ENCODE measurements at places on chromosomes 1 and 21.
A peak's percentile ranks its signal among the peaks of the same experiment; 100 is the strongest.

DNA sequence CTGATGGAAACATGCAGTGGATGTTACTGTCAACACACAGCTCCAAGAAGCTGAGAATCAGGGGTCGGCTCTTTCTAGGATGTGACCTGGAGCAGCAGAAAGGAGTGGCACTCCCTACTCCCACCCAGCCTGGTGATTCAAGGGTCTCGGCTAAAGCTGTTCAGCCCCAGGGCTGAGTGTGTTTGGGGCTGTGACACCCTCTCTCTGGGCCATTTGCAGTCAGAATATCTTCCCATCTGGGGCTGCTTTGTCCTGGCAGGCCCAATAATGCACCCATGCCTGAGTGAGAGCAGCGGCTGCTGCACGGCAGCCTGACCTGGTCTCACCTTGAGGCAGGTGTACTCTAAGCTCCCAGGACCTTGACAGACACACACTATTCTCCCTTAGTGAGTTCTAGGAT, 52.5 kb upstream of the AJAP1 start:
- no peak for DNase-seq

DNA sequence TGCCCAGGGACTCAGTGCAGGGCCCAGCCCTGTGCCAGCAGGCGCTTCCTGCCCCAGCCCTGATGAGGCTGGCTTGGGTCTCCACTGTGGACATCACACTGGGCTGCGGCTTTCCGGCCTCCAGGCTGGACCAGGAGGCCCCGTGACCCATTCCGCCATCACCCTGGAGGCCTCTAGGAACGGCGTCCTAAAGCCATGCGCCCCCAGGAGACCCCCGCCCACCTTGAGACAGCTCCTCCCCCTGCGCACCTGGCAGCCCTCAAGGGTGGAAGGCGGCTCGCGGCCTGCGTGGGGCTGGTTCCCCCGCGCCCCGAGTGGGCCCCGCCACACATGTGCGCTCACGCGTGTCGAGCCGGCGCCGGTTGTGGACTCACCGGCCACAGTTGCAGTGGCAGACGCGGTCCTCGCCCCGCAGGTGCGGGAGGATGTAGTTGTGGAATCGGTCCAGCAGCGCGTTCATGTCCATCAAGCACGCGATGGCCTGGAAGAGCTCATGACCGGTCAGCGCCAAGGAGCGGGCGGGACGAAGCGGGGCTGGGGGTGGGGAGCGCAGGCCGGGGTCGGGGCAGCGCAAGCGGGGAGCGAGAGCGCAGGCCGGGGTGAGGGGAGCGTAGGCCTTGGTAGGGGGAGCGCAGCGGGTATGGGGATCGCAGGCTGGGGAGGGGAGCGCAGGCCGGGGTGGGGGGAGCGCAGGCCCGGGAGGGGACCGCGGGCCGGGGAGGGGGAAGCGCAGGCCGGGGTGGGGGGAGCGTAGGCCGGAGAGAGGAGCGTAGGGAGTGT, 924 bp downstream of the TMEM240 start:
- DNase-seq: no peak

DNA sequence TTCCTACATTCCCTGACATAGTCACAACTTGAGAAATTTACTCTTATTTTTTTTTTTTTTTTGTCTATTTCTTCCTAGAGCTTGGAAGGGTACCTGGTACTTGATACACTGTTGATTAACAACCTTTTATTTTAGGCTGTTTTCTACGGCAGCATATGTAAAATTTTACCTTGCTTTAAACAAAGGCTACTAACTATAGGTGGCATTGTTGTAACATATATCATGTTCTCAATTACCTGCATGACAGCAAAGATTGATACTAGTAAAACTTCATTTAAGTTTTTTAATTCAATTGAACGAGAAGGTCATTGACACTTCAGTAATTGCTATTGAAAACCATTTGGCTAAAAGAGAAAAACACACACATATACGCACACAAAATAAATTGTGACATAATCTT, 238.3 kb upstream of the ESRRG start:
- DNase-seq: no peak

DNA sequence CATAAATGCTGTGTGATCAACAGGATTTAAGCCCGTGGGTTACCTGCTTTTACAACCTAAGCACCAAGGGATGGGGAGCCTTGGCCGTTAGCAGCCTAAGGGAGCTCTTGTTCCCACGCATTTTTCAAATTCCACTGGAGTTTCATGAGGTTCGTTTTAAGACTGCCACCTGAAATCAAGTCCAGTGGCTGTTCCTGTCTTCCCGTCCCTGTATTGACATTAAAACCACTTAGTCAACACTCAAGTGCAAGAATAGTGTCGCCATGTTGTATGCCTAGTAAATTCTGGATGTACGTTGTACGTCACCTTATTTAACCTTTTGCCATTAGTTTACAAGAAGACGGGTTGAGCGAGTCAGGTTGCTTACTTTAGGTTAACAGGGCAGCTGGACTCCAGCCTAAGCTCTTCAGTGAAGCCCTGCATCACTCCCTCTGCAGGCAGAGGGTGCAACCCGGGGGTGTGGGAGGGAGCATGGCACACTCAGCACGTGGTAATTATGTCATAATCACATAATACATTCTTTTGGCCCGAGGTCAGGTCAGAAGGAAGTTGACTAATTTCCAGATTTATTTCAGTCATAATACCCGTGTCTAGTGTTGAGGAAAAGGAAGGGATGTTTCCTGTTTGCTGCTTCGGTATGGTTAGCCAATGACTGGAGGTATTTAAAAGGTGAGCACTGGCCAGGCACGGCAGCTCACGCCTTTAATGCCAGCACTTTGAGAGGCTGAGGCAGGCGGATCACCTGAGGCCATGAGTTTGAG, 42.5 kb downstream of the CNST start:
- DNase-seq: no peak

GRCh38 chr1:242770366-242770765, 245.9 kb upstream of the PLD5 start:
- no peak for DNase-seq

DNA sequence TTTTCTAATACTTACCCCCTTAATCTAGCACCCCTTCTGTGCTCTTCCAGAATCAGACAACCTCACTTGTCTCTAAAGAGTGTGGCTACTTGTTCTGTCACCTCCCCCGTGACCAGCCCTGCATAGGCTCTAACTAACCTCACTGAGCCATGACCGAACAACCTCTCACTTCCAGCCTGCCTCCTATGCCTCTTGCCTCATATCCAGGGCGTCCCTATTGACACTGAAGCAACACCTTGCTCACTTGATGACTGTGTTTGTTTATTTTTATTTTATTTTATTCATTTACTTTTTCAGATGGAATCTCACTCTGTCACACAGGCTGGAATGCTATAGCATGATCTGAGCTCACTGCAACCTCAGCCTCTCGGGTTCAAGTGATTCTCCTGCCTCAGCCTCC, 235.1 kb upstream of the B3GALT2 start:
- no peak for DNase-seq

DNA sequence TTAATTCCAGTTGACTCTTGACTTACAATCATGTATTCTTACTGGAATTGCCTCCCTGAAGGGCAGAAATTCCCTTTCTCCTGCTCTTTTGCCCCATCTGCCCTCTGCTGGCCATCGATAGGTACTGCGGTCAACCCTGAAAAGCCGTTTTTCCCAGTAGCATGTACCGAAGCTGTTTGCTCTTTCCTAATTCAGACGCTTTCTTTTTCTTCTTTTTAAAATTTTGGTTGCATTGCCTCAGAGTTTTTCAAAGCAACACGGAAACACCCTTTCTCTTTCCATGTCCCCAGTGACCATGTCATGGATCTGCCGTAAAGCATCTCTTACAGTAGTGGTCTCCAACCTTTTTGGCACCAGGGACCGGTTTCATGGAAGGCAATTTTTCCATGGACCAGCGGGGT, 164.2 kb upstream of the C1orf21 start:
- peak; percentile 9 for DNase-seq

GRCh38 chr1:219570937-219571336, 42.0 kb downstream of the ZC3H11B start:
- DNase-seq: no peak

DNA sequence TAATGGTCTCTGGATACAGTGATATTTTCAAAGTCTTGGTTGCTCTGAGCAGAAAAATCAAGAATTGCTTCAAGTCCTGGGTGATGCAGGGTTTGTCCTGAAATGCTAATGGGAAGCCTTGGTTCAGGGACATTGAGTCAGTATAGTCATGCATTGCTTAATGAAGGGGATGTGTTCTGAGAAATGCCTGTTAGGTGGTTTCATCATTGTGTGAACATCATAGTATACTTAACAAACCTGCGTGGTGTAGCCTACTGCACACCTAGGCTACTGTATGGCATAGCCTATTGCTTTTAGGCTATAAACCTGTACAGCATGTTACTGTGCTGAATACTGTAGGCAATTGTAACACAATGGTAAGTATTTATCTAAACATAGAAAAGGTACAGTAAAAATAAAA, 36.4 kb downstream of the TBCE start:
- no peak for DNase-seq

- no peak for DNase-seq
Measured at GRCh38 chr1:179881642-179882252, 338 bp upstream of the TOR1AIP1 start.

DNA sequence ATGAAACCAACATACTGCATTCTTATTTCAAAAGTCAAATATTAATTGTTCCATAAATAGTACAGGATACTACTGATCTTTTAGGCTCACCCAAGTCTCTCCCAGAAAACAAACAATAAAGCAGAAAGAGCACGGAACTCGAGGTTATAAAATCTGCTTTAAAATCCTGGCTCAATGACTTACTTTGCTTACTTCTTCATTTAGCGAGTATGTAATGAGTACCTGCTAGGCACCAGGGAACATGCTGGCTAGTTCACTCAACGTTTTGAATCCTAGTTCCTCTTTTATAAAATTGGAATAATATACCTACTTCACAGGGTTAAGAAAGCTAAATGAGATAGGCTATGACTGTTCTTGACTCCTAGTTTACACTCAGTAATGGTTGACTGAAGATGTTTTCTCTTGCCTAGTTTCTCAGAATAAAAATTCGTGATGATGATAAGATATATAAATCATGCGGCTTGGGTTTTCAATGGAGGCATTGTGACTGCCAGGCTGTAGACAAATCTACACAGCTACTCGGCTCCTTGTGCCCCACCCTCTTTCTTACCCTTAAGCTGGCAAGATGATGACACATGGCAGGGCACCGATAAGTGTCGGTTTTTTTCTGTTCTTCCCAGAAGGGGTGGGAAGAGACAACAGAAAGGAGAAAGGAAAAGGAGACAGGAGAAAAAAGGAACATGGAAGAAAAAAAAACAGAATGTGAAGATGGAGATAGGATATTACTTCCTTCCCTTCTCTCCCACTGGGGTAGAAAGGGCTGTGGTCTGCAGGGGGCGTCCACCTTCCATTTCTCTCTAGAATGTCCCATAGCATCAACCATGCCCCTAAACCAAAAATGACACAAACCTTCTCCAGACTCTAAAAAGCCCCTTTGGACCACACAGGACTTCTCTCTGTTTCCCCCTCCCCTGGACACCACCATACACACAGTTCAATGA, 507.1 kb downstream of the SMYD3 start:
- DNase-seq: no peak

- no peak for DNase-seq
Measured at GRCh38 chr1:220335668-220336067, 63.4 kb upstream of the RAB3GAP2 start.

DNA sequence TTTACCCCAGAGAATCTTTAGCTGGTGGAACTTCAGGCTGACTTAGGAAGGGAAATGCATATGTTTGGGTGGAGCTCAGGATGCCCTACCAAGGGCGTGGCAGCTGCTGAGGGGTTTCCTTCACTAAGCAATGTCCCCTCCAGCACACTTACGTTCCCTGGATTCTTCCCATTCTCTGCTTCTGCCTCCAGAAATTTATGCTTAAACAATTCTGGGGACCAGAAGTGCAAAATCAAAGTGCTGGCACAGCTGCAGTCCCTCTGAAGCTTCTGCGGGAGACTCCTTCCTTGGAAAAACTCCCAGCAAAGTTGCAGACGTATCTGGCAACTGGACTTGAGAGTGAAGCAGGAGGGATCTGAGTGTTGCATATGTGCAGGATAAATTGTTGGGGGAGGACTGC, 402.8 kb downstream of the PCP4 start:
- DNase-seq: no peak

DNA sequence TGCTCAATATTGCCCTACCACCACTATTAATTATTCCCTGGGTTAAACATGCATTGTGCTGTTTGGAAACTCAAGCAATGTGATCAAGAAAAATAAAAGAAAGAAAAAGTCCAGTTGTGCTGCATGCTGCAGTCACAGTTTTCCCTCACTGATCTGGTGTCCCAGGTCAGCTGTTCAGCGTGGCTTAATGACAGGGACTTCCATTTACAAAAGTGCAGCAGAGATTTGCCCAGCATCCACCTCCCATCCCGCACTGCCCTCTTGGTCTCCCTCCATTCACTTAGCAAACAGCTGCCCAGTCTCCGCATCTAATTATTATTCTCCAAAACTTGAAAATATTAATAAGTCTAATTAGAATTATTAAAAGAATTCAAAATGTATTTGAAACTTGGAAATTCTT, 2.0 kb upstream of the OR2T4 start:
- DNase-seq: no peak

- no peak for DNase-seq
Measured at GRCh38 chr21:40689217-40689616, 157.7 kb downstream of the DSCAM start.

DNA sequence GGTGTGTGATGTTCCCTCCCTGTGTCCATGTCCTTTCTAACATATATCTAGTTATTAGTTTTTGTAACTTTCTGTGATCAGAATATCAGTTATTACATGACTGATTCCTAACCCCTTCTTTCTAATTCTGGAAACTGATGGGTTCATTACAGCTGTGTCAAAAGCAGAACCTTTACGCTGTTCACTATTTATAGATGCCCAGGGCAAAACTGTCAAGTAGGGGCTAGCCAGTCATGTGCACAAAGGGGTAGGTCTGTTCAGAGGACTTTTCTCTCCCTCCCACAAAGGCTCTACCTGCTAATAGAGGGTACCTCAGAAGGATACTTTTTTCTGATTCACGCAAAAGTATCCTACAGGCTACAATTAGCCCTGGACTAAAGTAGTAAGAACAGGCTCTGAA, 79.2 kb downstream of the NRDC start:
- DNase-seq: no peak

DNA sequence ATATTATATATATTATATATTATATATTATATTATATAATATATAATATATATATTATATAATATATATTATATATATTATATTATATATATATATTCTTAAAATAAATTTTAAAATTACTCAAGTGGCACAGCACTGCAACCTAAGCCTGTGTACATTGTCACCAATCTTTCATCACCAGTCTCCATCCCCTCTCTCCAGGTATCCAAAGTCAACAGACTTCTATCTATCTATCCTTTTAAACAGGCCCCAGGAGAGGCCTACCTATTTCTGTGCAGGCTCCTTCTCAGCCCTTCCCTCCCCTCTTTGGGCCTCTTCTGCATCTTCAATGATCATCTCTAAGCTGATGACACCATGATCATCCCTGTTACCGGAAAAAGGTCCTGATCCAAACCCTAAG, 111.7 kb downstream of the RHOU start:
- DNase-seq: no peak

GRCh38 chr1:201666645-201667044, 127.7 kb downstream of the NAV1 start:
- DNase-seq: no peak

GRCh38 chr1:40783001-40783905, at the start of gene KCNQ4:
Gene KCNQ4, plus strand, starts transcription at chr1:40783787. Its CDS starts 307 bp downstream, at chr1:40784094.
- no peak for DNase-seq
